ENCODE measurements at places on chromosomes 2 and 18.

DNA sequence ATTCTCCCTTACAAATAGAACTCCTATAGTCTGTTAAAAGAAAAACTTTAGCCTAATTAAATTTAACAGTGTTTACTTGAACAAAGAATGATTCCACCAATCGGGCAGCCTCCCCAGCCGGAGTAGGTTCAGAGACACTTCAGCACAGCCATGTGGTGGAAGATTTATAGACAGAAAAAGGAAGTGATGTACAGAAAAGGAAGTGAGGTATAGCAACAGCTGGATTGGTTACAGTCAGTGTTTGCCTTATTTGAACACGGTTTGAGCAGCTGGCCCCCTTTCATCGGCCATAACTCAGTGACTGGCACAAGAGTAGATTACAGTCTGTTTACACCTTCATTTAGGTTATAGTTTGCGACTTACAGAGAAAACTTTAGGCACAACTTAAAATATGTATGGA, 2.1 kb upstream of the SKA1 start:
- no peak for DNase-seq

DNA sequence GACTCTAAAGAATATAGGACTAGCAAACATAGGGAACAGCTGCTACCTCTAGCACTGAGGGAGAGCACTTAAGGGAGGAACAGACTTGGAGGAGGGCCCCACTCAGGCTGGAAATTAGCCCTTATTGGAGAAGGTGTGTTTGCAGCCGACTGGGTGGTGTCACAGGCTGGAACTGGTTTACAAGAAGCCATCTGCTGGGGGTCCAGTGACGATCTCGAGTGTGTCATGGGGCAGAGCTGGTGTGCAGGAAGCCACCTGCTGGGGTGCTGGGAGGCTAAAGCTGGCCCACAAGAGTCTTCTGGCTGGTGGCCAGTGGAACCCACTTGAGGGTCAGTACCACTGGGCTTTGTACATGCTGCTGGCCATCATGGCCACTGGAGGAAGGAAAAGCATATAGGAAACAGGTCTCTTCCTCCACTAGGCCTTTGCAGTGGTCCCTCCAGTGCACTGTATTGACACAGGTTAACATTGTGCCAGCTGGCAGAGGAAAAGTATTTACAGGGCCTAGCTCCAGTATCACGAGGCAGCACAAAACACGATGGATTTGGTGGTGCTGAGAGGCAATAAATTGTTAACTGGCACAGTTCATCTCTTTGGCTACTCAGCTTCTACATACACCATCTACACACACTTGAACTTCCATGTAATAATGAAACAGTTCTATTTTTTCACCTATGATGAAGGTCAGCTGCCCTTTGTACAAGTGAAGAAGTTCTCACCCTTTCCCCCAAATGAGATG, 43.6 kb downstream of the MAP3K20 start:
- DNase-seq = no peak

GRCh38 chr18:55001394-55002024, 42.2 kb upstream of the CCDC68 start:
- no peak for DNase-seq

DNA sequence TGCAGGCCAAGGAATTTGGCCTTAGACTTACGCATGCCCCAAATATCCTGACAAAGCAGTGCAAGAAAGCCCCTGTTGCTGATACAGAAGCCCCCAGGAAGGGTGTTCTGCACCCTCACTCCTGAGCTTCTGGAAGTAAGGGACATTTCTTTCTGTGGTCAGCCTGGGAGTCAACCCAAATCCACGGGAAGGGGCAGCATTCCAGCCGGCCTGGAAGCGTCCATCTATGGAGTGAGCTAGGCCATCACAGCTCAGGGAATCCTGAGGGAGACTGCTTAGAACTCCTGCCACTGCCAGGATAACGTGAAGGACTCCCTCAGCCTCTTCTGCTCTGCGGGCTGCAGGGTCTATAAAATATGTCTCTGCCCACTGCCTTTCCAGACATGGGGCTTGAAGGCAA, 173.9 kb downstream of the ANAPC1 start:
- no peak for DNase-seq

- DNase-seq = no peak
Measured at GRCh38 chr2:75466708-75467311, 93.9 kb downstream of the EVA1A start.

DNA sequence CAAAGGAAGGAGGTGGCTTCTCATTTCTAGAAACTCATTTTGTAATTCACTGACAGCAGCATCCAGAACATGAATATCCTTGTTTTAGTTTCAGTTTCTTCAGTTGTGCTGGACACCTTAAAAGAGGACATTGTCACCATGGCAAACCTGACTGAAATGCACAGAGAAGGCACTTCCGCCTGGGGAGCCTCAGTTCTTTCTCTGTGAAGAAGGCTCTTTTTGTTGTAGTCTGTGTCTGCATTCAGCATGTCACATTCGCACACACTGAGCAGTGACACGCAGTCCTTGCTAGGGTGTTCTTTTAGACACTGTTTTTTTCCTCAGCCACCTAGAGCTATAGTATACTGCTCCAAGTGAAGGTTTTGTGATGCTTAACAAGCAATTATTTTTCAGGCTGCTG, 9.5 kb upstream of the RPRM start:
- no peak for DNase-seq

GRCh38 chr2:136004965-136005364, 19.5 kb upstream of the DARS1 start:
- DNase-seq = no peak

DNA sequence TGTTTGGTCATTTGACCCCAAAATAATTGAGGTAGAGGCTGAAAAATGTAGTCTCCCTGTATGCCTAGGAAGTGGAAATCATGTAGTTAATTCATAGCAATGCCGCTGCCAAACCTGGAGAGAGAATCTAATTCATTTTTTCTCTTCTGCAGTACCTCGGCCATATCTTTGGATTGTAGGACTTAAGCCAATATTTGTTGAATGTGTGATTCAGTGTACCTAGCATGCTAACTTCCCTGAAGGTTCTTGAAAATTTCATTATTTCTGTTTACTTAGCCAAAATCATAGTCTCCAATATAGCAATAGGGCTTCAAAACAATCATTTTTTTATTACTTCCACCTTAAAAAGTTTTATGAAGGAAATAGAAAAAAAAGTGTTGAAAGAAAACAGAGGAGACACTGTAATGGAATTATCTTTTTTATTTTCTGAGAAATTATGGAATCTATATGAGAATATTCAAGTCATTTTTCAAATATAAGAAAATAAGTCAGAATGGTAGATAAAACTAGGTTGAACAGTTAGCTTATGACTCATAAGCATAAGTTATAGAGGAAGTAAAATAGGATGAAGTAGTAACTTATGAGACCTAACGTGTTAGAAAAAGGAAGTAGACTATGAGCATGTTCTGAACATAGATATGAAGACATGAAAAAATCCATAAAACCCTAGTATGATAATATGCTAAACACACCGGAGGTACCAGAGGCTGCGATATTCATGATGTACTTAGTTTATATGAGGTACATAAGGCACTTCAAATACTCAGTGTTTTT, 35.2 kb upstream of the CDH19 start:
- no peak for DNase-seq

- DNase-seq = no peak
Measured at GRCh38 chr18:23240609-23240930, 105.3 kb downstream of the CABLES1 start.

DNA sequence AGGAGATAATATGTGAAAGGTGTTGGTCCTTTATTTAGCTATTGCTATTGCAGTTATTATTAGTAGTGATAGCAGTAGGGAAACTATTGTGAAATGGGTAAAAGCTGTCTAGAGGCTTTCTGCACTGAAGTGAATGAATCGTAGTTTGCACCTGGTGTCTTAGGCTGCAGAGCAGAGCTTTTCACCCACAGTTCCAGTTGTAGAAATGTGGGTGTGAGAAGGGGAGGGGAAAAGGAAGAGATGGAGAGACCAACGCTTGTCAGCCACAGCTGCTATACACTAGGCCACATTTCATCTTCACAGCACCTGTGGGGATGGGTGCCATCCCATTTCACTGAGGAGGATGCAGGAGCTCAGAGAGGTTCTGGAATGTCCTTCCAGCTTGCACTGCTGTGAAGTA, 50.0 kb downstream of the TRPM8 start:
- DNase-seq = no peak

GRCh38 chr18:13464432-13465123, 246.0 kb downstream of the LDLRAD4 start:
- peak; percentile 41 for DNase-seq

DNA sequence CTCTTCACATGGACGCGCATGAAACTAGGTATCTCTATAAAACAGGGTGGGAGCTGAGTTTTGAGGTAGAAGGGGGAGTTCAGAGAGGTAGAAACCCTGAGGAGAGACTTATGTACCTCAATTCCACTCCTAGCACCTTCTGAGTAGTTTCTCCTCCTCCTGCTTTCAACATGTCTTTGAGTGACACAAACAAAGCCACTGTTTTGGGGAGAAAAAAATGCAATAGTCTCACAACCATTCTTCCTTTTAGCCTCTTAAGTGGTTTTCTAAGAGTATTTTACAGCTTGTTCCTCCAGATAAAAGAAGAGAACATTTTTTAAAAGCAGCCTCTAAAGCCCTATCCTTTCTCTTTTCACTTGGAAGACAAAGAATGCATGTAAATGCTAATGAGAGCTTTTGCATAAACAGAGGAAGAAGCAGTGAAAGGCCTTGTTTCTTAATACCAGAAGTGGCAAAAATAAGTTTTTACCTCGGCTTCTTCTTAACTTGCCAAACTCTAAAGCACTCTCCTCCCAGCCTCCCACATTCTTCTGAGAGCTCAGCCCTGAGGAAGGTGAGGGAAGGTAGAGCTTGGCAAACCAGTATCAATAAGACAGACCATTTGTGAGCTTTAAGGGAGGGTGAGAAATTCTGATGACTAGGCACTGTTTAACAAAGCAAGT, 1304.4 kb upstream of the ACVR2A start:
- no peak for DNase-seq

GRCh38 chr2:79393806-79394484, 118.9 kb upstream of the CTNNA2 start:
- DNase-seq = no peak

- DNase-seq = no peak
Measured at GRCh38 chr2:226366920-226367319, 432.7 kb downstream of the IRS1 start.

DNA sequence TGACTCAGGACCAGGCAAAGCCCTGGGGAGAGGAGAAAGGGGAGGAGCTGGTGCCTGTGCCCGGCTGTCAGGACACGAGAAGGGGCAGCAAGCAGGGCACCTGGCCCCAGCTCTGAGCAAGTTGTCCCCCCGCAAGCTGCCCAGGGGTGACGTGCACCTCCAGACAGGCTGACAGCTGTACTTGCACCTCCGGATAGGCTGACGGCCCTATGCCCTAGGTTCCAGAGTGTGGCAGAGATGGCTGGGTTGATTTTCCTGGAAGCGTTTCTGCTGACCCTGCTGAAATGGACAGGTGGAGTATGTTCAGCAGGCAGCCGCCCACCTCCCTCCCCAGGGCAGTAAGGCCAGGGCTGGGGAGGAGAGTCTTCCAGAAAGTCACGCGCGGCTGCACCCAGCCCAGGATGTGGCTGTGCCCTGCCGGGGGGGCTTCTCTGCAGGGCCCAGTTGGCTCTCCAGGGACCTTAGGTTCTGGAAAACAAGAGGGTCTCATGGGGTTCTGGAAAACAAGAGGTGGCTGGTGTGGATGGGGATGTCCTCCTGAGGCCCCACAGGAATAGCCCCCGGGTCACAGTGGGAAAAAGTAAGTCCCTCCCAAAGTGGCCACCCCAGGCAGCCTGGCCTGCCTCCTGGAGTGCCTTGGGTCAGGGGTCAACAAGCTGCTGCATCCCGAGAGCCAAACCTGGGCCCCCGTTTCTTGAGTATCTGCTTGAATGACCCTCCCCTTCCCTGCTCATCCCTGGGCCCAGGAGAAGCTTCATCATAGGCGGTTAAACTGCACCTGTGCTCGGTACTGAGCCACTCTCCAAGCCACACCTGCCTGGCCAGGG, 71.4 kb upstream of the OTOS start:
- DNase-seq = no peak

DNA sequence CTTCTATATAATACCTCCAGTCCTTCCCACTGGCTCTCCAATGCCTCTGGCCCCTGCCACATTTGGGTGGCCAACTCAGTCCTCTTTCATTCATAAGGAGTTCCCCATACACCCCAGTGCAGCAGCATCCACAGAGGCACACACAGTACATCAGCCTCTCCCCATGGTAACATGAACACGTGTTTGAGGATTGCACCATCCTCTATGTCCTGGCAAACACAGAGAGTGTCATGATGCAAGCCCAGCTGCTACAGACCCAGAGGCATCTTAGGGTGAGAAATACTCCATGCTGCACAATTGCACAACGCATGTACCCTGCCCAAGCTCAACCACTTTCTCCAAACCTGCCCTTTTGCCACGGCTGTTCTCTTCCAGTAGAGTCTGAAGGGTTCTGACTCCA, 11.5 kb downstream of the IGFBP5 start:
- DNase-seq = no peak

- DNase-seq = no peak
Measured at GRCh38 chr2:150259746-150260145, 227.7 kb downstream of the RND3 start.

GRCh38 chr2:34188464-34189303, 589.6 kb upstream of the FAM98A start:
- DNase-seq = no peak

DNA sequence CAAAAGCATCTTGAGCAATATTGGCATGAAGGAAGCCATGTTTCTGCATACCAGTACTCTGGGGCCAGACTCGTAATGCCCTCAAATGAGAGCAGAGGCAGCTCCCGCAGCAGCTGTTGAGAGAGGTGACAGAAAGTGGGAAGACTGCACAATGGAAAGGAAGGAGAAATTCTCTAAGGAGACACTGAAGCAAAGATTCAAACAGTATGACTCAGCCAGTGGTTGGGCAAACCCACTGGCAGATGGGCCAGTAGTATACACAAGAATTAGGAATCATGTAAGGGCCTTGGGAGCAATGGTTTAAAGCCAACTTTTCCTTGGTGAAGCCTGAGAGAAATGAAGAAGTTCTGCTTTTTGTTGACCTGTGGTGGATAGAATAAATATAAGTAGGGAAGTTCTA, 2092.7 kb upstream of the PIK3C3 start:
- no peak for DNase-seq

DNA sequence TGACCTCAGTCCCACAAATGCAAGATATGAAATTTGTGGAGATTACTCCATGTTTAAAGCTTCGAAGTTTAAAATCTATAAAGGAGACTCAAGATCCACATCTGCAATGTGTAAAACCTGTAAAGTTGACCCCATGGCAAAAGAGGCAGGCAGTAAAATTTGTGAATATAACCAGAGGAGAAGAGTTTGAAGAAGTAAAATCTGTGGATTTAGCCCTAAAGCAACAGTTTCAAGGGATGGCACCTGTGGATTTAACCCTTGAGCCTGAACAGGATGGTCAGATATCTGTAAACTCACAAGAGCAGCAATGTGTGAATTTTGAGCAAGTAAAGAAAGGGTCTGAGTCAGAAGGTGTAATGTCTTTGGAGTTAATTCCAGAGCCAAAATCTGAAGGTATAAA, 11.2 kb upstream of the ZNF512 start:
- DNase-seq = no peak

- no peak for DNase-seq
Measured at GRCh38 chr2:7866825-7867224, 815.0 kb upstream of the ID2 start.

GRCh38 chr2:189862751-189863150, 78.5 kb downstream of the PMS1 start:
- DNase-seq = no peak
